Right ventricle myocardium inferior (tissue), 1 donor: ENCODE measurements at places on chromosomes 2 and 18.

- no peak for DNase-seq
These were observed 57.7 kb upstream of the PXDN start for GRCh38 chr2:1802046-1802445.

DNA sequence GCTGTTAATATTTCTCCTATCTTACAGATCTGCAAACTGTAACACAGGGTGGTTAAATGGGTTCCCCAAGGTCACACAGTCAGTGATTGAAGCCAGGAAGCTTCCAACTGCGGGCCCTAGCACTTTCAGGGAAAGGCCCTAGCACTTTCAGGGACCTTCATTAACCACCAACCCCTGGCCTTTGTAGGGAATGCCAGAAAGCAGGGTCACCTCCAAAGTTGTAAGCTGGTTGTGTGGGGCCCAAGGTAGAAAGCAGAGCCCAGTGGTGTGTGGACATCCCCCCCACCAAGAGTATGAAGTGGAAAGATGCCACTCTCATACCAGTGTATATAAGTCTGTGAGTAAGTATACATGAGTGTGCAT lies 4.4 kb downstream of the DLX2 start:
- DNase-seq = no peak

DNA sequence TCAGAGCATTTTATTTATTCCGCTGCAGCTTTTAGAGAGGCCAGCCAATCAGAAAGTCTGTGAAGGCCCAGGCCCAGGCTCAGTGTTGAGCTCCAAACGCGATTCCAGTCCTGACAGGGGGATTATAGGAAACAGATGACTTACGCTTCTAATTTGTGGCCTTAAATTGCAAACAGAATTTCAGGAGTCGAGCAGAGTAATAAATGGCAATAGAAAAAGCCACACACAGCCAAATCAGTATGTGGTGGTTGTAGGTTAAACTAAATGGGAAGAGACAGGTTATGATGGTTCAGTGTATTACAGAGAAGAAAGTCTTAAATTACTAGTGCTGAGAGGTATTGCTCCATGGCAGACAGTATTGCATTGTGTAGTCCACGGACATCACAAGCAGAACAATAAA lies 131.0 kb upstream of the ZEB2 start:
- no peak for DNase-seq

- DNase-seq = no peak
These were observed 46.2 kb upstream of the SPRED2 start for GRCh38 chr2:65478498-65479135.

DNA sequence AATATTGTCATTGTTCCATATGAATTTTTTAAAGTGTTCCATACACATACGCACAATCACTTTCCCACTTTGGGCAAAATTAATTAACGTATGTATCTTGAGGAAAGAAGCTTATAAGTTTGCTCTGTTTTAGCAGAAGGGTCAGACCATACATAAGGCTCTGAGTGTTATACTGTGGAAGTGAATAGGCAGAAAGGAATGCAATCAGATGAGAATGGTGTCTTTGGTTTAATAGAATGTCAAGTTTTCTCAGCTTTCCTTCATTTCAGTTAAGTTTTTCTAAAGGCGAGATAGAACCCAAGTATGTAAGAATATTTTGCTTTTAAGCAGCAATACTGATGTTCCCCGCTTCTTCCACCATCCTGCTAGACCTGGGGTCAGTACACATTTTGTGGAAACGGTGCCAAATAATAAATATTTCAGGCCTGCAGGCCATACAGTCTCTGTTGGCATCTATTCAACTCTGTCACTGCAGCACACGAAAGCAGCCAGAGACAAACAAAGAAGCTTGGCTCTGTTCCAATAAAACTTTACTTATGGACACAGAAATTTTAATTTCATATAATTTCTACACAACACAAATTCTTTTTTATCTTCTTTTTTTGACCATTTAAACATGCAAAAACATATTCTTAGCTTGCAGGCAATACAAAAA lies 100.6 kb downstream of the UPP2 start:
- no peak for DNase-seq

- DNase-seq = no peak
These were observed 221.4 kb upstream of the ST6GAL2 start for GRCh38 chr2:107107351-107107750.

DNA sequence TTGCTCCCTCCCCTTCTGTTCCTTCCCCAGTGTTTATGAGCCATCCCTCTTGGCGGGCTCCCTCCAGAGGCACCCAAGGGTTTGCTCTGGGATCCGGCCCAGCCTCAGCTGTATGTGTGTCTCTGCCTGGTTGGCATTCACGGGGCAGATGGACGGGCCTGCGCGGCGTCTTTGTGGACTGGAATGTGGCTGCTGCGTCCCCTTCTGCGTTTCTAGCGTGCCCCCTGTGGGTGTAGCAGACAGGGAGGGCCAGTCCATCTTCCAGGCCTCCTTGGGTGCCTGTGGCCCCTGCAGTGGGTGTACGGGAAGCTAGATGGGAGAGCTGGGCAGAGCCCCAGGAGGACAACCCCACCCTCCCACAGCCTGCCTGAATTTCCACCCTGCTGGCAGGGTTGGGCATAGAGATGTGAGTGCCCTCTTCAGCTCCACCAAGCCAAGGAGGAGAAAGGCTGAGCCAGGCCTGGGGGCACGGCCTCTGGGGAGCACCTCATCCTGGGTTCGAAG lies 15.7 kb downstream of the GPC1 start:
- peak; percentile 68 for DNase-seq

DNA sequence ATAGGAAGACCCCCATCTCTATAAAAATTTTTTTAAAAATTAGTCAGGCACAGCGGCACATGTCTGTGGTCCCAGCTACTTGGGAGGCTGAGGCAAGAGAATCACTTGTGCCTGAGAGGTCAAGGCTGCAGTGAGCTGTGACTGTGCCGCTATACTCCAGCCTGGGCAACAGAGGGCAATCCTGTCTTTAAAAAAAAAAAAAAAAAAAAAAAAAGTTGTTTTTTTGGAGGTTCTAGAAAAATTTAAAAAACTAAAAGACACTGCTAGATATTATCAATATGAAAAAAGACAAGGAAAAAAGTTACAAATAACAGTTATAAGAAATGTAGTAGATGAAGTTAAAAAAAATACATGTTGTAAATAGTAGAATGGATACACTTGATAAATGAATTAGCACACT lies 56.1 kb upstream of the C2orf15 start:
- DNase-seq = no peak

GRCh38 chr2:48438266-48438665 lies 91.7 kb upstream of the STON1 start:
- no peak for DNase-seq

- no peak for DNase-seq
These were observed 95.7 kb upstream of the DLX2 start for GRCh38 chr2:172198361-172198760.

DNA sequence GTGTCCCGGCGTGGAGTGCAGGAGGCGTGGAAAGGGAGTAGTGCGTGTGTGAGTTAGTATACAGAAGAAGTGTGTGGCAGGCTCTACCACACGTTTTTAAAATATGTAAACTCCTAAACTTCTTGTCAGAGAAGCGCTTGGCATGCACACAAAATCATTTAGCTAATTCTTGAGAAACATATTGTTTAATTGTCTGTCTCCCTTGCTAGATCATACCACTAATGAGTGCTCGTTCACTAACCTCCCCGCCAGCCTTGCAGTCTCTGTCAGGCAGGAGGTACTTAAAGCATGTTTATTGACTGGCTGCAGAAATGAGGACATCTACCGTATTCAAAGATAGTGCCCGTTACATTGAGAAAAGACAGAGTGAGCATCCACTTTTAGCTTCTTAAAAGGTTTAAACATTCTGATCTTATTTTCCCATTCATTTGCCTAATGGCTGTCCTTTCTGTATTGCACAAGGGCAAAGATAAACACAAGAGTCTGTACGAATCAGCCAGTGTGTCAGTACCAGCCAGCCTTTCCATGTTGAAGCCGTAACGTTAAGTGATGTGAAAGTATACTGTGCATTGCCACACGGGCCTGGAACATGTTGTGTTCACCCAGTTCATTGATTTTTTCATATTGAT lies 41.4 kb downstream of the TRAPPC12 start:
- no peak for DNase-seq

GRCh38 chr2:182186132-182186735 lies 200.6 kb downstream of the PPP1R1C start:
- DNase-seq = no peak

DNA sequence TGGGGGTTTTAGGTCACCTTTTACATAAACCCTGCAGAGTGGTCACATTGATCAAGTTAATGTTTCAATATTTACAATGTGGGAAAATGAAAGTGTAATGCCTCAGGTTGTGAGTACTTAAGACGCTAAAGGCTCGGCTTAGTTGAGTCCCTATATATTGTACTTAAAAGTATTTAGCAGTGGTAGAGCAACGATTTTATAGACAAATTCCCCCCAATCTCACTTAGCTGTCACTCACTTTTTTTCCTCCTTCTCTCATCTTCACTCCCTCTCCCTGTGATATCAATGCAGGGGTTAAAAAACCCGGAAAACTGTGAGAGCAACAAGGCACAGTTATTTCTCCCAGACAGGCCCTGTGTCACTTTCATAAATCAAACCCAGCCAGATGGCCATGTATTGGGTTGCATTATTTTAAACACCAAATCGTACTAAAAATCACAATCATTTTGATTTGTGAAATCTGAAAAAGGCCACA lies 5.4 kb downstream of the POU3F3 start:
- no peak for DNase-seq

- no peak for DNase-seq
These were observed 45.6 kb upstream of the TMEM178A start for GRCh38 chr2:39620067-39620466.

DNA sequence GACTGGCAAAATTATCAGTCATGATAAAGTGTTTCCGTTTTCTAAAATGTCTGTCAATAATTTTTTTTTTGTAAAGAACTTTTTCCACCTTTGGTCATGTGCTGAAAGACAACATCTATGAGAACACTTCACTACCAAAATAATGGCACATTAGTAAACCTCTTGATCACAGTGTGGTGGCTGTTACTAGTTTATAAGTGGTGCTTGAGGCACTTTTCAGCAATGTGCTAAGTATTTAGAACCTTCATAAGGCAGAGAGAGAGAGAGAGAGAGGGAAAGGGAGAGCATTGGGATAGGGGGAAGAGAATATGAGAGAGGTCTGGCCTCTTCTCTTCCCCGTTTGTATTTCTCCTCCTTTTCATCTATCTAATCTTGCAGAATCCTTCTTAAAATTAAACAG lies 1.1 kb upstream of the NYAP2 start:
- DNase-seq = no peak

- peak; percentile 65 for DNase-seq
These were observed 1.6 kb downstream of the IRS1 start for GRCh38 chr2:226797989-226798421.

- no peak for DNase-seq
These were observed 87.2 kb downstream of the UXS1 start for GRCh38 chr2:106106622-106107508.

- no peak for DNase-seq
These were observed 8.2 kb upstream of the SMAD7 start for GRCh38 chr18:48958951-48959350.

- DNase-seq = no peak
These were observed 347.5 kb downstream of the METTL4 start for GRCh38 chr18:2223849-2224248.
